ENCODE measurements at places on chromosomes 1 and 21. TPM values are rescaled to one million over a fixed set of nuclear protein-coding genes. Genes with fewer than 3 reads are reported as not detected.

- peaks cover 16% of the 10 kb centered on the region for H3K27me3 ChIP-seq
- no peak overlapping the region for H3K4me3 ChIP-seq
- H3K4me1 ChIP-seq, result peaks cover 6% of the 10 kb centered on the region
- no peak overlapping the region for H3K27ac ChIP-seq
- DNase-seq, result no peak
- H3K36me3 ChIP-seq, result no peaks in the 10 kb centered on the region
Measured at GRCh38 chr1:205274041-205274691, 46.4 kb downstream of the TMCC2 start.

Gene SCAF4
- 52.2 TPM for total RNA-seq

DNA sequence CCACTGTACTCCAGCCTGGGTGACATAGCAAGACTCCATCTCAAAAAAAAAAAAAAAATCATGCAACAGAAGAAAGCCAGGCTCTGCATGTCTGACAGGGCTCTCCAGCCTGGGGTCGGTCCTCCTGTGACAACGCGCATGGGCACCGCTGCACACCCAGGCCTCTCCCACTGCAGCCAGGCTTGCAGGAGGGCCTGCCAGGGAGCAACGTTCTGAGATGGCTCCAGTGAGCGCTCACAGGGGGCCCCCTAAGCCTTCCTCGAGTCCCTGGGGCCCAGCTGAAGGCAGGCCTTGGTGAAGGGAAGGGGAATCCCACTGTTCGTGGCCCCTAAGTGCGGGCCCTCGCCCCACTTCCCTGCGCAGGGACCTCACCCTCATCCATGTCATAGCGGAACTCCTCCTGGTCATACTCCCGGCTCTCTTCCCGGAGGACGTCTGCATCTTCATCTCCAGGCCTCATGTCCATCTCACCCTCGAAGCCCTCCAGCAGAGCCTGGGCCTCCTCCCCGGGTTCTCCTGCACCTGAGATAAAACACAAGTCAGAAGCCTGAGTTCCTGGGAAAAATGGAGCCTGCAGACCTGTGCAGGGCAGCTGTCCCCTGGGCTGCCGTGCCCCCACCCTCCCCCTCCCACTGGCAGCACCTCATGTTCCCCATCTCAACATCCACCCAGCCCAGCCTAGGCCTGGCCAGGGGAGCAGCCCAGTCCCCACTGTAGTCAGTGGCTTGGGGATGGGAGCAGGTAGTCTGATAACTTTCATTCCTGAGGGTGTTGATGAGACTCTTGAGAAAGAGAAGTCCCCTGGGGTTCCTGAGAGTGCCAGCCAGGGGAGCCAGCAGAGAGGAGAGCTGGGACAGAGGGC is 20.3 kb downstream of the RSPH1 start:
- DNase-seq, result no peak
- H3K27me3 ChIP-seq, result peaks cover 54% of the 10 kb centered on the region
- no peak overlapping the region for H3K4me3 ChIP-seq
- H3K36me3 ChIP-seq, result no peaks in the 10 kb centered on the region
- no peak overlapping the region for H3K27ac ChIP-seq

DNA sequence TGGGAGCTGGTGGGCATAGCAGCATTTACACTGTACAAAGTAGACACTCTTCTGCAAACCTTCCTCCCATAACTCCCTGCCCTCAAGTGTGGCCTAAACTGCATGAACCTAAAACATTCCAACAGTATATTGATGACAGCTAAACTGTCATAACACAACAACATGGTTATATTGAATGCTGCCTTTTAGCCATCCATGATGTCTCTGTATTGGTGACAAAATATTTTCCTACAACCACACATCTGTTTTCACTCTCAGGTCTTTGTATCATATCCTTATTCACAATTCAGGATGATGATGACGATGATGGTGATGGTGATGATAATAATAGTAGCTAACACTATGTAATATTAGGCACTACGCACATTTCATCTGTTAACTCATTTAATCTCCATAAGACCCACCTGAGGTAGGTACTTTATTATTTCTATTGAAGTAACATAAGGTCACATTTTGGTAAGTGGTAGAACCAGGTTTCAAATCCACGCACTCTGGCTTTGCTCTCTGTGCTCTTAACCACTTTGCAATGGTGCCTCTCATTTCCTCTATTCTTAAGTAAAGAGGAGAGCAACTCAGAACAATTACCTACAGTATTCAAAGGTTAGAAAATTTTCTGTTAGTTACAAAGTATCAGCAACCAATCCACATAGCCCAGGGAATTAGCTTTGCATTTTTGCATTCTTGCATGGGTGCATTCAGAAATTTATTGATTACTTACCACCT is 185.1 kb upstream of the LMO4 start:
- H3K27ac ChIP-seq, result no peak overlapping the region
- H3K4me3 ChIP-seq, result no peak overlapping the region
- H3K36me3 ChIP-seq, result no peaks in the 10 kb centered on the region
- H3K27me3 ChIP-seq, result peaks cover 14% of the 10 kb centered on the region
- H3K4me1 ChIP-seq, result no peaks in the 10 kb centered on the region

DNA sequence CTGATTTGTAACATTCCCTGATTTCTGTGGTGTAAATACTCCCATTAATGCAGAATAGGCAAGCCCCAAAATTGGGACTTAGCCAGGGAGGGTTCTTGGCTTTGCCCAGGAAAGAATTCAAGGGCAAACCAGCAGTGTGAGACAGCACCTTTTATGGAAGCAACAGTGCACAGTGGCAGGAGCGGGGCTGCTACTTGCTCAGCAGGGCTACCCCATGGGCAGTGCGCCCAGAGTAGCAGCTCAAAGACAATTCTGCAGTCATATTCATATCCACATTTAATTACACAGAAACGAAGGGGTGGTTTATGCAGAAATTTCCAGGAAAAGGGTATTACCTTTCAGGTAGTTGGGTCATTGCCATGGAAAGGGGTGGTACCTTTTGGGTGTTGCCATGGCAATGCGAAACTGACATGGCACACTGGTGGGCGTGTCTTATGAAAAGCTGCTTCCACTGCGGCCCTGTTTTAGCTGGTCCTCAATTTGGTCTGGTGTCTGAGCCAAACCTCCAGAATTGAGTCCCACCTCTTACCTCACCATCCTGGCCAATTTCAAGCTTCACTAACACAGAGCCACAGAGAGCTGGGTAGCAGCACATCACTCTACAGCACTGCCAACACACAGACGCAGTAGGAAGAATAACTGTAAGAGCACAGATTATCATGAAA is 35.9 kb downstream of the FHAD1 start:
- no peaks in the 10 kb centered on the region for H3K36me3 ChIP-seq
- DNase-seq, result no peak
- peaks cover 46% of the 10 kb centered on the region for H3K27me3 ChIP-seq
- no peaks in the 10 kb centered on the region for H3K4me1 ChIP-seq

GRCh38 chr1:3453203-3453761 is 1.2 kb upstream of the ARHGEF16 start:
- H3K27me3 ChIP-seq, result peaks cover 5% of the 10 kb centered on the region
- H3K4me1 ChIP-seq, result peaks cover 39% of the 10 kb centered on the region
- no peak overlapping the region for H3K4me3 ChIP-seq

DNA sequence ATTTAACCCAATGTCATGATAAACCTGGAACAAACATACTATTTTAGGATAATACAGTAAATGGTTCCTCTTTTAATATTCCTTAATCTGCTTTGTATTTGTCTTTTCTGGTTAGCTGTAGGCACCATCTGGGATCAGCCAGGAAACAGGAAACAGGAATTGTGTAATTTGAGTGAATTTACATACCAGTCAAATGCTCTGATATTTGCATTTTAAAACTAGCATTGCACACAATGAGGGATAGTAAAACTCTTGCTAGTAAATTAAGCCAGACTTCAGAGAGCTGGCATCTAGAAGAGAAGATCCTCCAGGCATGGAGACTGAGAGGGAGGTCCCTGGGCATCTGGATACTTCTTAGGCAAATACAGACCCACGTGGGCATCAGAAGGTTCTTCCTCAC is 103.5 kb downstream of the HMCN1 start:
- no peak overlapping the region for H3K27ac ChIP-seq
- no peak overlapping the region for H3K4me3 ChIP-seq
- no peaks in the 10 kb centered on the region for H3K27me3 ChIP-seq
- no peaks in the 10 kb centered on the region for H3K4me1 ChIP-seq

GRCh38 chr1:17874710-17875109 is 119.6 kb downstream of the ACTL8 start:
- H3K36me3 ChIP-seq, result no peaks in the 10 kb centered on the region
- H3K27ac ChIP-seq, result no peak overlapping the region
- H3K4me1 ChIP-seq, result no peaks in the 10 kb centered on the region
- no peaks in the 10 kb centered on the region for H3K27me3 ChIP-seq
- H3K4me3 ChIP-seq, result no peak overlapping the region

- H3K4me3 ChIP-seq, result no peak overlapping the region
- H3K27ac ChIP-seq, result no peak overlapping the region
- H3K36me3 ChIP-seq, result no peaks in the 10 kb centered on the region
- no peaks in the 10 kb centered on the region for H3K27me3 ChIP-seq
Measured at GRCh38 chr21:41884501-41885030, 5.4 kb upstream of the PRDM15 start.

Gene CLDN17
- total RNA-seq, result not detected

GRCh38 chr1:54557671-54558355 is 9.8 kb downstream of the ACOT11 start:
- no peaks in the 10 kb centered on the region for H3K4me1 ChIP-seq
- H3K27ac ChIP-seq, result no peak overlapping the region
- H3K4me3 ChIP-seq, result no peak overlapping the region
- H3K36me3 ChIP-seq, result no peaks in the 10 kb centered on the region
- DNase-seq, result no peak

Gene RGS7
- total RNA-seq, result not detected

Gene LAMC2
- 0.02 TPM for total RNA-seq

- H3K27me3 ChIP-seq, result no peaks in the 10 kb centered on the region
- H3K36me3 ChIP-seq, result no peaks in the 10 kb centered on the region
- peaks cover 7% of the 10 kb centered on the region for H3K4me1 ChIP-seq
- peak overlapping the region; percentile 21 for H3K4me3 ChIP-seq
- H3K27ac ChIP-seq, result peak overlapping the region; percentile 77
- peak; percentile 74 for DNase-seq
Measured at GRCh38 chr1:148264374-148265276, 112.5 kb upstream of the NBPF11 start.

GRCh38 chr1:77146270-77146669 is 73.0 kb downstream of the PIGK start:
- no peak overlapping the region for H3K27ac ChIP-seq
- no peak for DNase-seq
- H3K36me3 ChIP-seq, result no peaks in the 10 kb centered on the region
- H3K4me3 ChIP-seq, result no peak overlapping the region
- no peaks in the 10 kb centered on the region for H3K27me3 ChIP-seq
- no peaks in the 10 kb centered on the region for H3K4me1 ChIP-seq

DNA sequence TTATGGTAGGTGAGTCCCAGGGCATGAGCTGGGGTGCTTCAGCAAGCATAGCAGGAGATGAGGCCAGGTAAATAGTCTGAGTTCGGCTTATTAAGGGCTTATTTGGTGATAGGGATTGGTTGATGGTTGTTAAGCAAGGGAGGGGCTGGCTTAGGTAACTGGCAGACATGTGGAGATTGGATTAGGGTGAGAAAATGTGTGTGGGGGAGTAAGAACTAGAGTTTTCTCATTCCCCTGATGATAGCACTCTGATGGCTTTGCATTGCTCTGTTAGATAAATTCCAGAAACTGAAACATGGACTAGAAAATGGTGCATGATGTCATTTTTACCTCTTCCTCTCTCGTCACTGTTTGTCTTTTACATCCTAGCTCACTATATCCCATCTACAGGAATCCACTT is 53.6 kb downstream of the FGGY start:
- no peaks in the 10 kb centered on the region for H3K36me3 ChIP-seq
- H3K4me1 ChIP-seq, result no peaks in the 10 kb centered on the region
- DNase-seq, result no peak
- H3K27ac ChIP-seq, result no peak overlapping the region
- H3K4me3 ChIP-seq, result no peak overlapping the region
- no peaks in the 10 kb centered on the region for H3K27me3 ChIP-seq

DNA sequence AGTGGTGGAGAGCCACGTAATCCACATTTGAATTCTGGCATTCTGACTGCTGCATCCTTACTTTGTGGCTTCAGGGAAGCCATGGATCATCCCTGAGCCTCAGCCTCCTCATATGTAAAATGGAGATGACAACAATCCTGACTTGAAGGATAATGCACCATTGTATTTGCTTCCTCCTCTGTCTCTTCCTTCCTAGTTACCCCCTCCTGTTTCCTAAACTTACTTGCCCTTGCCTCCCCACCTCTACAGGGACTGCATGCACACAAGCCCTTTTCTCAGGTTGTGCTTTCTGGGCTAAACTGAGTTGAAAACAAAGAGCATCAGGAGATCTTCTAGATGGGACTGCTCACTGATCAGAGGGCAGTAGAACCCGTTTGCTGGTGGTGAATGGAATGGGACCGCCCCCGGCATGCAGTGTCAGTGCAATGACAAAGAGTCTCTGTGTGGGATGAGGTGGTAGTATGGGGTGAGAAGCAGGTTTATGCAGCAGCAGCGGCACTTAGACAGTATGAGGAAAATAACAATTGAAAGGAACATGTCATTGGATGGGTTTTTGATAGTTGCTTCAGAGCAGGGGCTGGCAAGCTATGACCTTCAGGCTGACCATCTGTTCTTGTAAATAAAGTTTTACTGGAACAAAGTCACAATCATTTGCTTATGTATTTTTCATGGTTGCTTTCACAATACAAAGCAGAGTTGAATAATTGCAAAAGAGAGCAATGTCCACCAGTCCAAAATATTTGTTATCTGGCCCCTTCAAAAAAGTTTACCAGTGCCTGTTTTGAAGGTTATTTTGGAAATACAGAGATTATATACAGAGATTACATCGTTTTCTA is 6.1 kb upstream of the ADAMTS1 start:
- no peak overlapping the region for H3K4me3 ChIP-seq
- no peaks in the 10 kb centered on the region for H3K27me3 ChIP-seq
- H3K27ac ChIP-seq, result no peak overlapping the region

Gene CTNNBIP1
- total RNA-seq, result 26.3 TPM

DNA sequence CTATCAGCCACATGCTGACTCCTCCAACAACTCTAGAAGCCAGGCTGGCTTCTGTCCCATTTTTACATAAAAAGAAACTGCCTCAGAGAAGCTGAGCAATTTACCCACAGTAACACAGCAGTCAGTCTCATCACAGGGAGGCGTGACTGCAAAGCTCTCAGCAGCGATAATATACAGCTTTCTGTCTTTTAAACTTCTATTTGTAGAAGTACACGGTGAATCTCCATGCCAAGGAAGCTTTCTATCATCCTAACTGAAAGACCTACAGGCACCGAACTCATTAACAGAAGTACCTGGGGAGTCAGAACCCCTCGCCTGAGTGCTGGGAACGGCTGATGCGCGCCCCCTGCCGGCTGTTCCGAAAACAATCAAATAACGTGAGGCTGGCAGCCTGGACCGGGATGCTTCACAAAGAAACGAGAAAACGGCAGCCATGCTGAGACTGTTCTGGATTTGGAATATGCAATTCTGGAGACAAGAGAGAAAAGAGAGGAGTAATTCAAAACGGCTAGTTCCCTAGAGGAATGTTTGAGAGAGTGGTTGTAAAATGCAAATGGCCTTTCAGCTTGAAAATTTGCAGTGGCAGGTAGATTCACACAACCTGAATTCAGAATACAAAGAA is 43.5 kb upstream of the RAB4A start:
- no peak overlapping the region for H3K27ac ChIP-seq
- no peak overlapping the region for H3K4me3 ChIP-seq
- peak; percentile 85 for DNase-seq
- no peaks in the 10 kb centered on the region for H3K4me1 ChIP-seq
- peaks cover 25% of the 10 kb centered on the region for H3K27me3 ChIP-seq
- H3K36me3 ChIP-seq, result no peaks in the 10 kb centered on the region
